Gastroesophageal sphincter (tissue), 4 donors: ENCODE measurements at places on chromosomes 7 and 10.
A peak's percentile ranks its signal among the peaks of the same experiment; 100 is the strongest.

DNA sequence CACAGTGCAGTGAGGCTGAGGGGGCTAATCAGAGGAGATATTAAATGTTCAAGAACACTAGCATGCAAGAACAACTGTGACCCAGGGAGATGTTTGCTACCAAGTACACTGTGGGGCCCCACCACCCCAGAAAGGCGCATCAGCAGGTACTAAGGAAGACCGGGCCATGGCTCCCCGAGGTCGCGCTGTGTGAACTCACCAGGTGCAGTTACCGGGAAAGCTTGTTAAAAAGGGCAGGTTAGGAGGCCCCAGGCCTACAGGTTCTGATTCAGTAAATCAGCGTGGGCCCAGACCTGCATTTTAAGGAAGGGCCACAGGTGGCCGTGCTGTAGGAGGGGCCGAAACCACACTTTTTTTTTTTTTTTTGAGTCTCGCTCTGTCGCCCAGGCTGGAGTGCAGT lies 54.6 kb downstream of the TMEM209 start:
- ATAC-seq = no peak

DNA sequence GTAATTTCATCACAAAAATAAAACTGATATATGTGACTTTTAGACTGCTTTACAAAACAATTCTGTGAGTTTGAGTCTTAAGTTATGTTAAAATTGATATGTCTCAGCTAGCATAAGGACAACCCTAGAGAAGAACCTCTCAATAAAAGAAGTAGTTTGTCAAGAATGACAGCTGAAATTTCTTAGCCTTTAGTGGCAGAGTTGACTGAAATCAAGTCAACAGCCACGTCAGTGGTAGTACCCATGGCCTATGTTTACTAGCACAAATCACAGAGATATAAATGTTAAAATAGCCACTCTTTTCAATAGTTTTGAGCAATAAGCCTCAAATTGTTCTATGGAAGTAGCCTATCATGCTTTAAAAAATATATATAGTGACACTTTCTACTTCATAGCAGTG lies 138.9 kb upstream of the FERD3L start:
- ATAC-seq = no peak

GRCh38 chr10:120735773-120736371 lies 115.3 kb upstream of the WDR11 start:
- ATAC-seq = no peak

- no peak for ATAC-seq
These were observed 99.1 kb downstream of the SAMD9 start for GRCh38 chr7:93018716-93019115.

- ATAC-seq = no peak
These were observed 426.4 kb downstream of the PHTF2 start for GRCh38 chr7:78224923-78225322.

DNA sequence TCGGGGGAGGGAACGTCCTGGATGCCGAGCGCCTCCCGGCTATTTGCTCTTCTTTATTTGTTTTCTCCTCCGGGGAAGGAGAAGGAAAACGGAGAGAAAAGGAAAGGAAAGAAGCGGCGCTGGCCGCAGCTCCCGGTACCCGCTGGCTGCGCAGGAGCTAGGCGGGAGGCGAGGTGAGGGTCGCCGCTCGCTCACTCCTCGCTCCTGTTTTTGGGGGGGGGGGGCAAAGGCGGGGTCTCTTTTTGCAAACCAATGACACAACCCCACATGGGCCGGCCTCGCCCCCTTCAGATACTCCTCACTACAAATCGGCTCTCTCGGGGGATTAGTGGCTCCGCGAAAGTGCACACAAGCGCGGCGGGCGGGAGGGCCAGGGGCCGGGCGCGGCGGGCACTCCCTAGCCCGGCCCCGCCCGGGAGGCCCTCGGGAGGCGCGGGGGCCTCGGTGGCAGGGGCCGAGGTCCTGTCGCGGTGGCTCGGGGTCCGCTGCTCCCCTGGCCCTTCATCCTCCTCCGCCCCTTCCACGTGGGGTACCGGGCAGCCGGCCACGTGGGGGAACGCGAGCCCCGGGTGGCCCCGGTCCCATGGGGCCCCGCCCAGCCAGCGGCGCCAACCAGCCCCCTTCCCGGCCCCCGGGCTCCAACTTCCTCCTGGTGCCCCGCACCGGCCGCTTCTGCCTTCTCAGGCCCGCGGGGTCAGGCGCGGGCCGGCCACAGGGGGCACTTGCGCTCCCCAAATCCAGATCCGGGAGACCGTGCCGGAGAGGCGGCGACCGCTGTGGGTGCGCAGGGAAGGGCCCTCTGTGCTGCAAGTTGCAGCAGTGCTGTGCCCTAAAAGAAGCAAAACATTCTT lies 718 bp upstream of the CTBP2 start:
- ATAC-seq = peak; percentile 81

DNA sequence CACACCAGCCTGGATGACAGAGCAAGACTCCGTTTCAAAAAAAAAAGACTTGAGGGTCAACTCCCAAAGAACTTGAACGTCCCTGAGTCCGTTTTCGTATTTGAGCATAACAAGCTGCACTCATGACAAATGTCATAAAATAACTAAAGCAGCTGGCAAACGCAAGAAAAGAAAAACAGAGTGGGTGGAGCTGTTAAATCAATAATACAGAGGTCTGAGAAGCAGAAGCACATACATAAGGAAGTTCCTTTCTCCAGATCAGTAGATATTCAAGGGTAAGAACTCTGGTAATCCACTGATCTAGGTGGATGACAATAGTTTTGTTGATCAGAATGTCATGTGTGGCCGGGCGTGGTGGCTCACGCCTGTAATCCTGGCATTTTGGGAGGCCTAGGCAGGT lies 150.1 kb downstream of the FAM107B start:
- no peak for ATAC-seq
